Jurkat, Clone E6-1 (cell line): ENCODE measurements at places on chromosomes 1 and 21.
A peak's percentile ranks its signal among the peaks of the same experiment; 100 is the strongest.

DNA sequence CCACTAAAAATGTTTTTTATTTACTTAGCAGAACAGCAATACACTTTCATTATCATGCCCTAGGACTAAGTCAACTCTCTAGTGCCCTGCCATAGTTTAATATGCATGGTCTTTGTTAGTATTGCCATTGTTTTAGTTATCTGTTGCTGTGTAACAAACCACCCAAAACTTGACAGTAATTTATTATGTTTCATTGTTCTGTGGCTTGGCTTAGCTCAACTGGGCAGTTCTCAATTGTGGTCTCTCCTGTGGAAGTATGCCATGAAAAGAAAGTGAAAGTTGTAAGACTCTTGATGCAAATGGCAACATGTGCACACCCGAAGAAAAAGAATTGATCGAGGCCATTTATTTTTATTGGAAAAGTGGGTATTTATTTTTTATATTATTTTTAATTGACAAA is 206.3 kb upstream of the KCTD3 start:
- DNase-seq = no peak

GRCh38 chr1:54671985-54672608 is 30.5 kb downstream of the MROH7 start:
- peak; percentile 80 for DNase-seq

DNA sequence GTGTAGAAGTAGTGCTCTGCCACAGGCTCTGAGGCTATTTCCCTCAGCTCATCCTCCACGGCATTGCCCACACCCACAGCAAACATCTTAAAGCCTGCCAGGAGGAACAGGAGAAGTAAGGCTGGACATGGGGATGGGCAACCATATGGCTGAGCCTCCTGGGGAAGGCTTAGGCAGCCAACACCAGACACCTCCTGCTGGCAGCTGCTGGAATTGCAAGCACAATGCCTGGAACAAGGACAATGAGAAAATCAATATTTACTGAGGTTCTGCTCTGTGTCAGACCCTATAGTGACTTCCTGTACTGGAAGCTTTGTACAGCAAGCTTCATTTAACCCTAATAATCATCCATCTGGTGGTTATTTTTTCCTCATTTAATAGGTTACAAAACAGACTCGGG is 8.2 kb downstream of the MATN1 start:
- no peak for DNase-seq

GRCh38 chr1:183995322-183996039 is 42.0 kb downstream of the COLGALT2 start:
- DNase-seq = no peak

DNA sequence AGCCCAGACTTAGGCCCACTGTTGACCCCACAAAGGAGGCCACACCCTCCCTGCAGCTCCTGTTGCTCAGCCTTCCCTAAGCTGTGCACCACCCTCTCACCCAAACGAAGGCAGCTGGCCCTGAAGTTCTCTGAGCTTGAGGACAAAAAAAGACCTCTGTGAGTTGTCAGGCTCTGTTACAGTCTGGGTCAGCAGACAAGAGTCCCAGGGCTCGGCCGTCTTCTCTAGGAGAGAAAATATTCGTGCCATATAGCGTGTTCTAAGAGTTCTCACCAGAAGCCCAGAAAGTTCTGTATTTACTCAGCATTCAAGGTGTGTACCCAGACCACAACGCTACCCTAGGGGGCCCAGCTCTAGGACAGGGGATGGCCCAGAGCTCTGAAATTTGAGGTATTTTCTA is 25.5 kb upstream of the LYST start:
- DNase-seq = no peak

DNA sequence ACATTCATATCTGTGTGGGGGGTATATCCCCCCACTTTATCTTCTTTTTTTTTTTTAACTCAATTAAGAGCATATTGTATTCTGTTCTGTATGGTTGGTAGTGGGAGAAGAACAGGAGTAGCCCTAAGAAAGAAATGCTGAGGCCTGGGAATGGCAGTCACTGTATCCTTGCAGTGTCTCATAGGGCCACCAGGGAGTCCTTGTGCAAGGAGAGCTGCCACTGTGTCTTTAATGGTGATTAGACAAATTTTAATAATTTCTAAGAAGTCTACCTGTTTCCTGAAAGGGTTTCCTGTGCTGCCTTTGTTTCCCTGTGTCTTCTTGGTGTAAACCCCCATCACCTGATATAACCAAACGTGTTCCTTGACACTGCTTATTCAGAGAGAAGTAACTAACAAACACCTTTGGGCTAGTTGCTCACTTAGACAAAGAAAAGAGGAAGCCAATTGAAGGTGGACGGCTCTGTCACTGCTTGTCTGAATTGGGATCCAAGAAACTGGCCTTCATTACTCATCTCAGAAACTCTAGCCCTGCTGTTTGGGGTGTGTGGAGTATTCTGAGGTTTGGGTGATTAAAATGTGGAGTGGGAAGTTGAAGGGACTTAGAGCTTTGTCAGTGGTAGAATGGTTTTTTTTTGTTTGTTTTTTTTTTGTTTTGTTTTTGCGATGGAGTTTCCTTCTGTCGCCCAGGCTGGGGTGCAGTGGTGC is 15.2 kb downstream of the GIPC2 start:
- no peak for DNase-seq

DNA sequence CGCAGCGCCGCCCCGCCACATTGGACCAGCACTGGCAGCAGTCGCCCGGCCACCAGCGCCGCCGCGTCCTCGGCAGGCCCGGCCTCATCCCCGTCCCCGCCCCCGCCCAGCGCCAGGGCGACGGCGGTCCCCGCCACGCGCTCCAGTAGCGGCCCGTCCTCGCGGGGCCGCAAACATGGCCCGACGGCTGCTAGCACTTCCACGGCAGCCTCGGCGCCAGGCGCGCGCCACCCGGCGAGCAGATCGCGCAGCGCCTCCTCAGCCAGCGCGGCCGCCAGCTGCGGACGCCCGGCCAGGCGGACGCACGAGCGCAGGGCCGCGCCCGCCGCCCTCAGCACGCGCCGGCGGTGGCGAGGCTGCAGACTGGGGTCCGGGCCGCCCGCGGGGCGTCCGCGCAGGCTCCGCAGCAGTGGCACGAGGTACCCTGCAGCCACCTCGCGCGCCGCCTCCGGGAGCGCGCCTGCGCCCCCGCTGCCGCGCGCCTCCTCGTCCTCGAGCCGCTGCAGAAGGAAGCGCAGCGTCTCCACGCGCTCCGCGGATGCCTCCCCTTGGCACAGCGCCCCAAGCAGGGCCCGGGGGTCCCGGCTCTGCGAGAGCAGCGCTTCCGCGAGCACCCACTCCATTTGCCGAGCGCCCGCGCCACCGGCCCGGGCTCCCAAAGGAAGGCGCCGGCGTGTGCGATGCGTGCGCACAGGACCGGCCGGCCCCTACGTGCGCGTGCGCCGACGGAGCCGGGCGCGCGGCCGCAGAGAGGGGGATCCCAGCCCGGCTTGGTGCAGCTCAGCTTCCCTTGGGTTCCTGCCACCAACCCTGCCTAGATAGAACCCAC is at the start of gene TARBP1:
TARBP1 (minus strand) TSS at position 699 of the 829 bp plus-strand sequence; CDS start at position 623, 76 bp downstream.
- peak; percentile 60 for DNase-seq

DNA sequence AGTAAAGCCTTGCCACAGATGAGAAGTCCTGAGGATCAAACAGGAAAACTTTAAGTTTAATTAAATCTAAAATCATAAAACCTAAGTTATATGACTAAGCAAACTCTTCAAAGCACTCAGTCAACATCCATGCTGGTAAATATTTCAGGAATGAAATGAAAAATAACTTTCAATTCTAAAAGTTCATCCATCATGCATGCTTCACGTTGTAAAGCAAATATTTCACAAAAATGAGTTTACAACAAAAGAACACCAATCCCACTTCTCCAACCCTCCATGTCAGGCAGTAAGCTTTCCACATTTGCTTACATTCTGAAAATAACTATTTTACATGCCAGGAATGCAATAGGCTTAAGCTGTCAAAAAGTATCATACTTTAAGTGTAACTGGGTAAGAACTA is 16.8 kb downstream of the APP start:
- no peak for DNase-seq

DNA sequence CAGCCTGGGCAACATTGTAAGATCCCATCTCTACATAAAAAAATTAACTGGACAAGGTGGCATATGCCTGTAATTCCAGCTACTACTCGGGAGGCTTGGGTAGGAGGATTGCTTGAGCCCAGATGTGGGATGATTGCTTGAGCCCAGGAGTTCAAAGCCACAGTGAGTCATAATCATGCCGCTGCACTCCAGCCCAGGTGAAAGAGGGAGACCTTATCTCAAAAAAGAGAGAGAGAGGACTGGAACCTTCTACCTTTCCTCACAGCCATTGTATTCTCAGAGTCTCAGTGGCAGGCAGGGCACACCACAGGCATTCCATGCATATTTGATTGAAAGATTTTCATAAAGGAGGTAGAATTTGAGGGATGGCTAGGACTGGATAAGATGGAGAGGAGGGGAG is 78.4 kb downstream of the KIF14 start:
- DNase-seq = no peak

DNA sequence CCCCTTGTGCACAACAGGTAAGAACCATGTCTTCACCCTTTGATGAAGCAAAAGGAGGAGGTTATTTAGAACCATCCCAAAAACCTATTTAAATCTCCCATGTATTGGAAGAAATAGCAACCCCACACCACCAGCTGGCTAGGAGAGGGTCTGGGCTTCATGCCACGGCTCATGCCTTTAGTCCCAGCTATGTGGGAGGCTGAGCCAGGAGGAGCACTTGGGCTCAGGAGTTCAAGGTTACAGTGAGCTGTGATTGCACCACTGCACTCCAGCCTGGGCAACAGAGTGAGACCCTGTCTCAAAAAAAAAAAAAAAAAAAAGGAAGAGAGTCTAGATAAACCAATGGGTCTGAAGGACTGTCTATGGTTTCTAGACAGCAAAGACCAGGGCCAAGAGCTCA is 197.9 kb upstream of the COA6 start:
- no peak for DNase-seq

DNA sequence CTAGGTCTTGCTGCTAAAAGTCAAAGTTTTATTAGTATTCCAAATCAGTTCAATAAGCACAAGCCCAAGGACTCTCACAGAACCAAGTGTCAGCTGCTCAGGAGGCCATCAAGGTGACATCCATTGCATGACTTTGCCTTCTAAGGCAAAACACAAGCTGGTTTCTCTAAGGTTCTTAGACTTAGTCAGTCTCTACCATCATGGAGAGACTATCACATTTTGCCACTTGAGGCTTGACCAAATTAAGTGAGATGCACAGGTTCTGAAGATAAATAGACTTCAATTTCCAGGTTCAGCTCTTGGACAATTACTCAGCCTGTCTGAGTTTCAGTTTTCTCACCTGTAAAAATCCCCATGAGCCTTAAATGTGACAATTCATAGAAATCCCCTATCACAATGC is 29.0 kb downstream of the TRIT1 start:
- no peak for DNase-seq

DNA sequence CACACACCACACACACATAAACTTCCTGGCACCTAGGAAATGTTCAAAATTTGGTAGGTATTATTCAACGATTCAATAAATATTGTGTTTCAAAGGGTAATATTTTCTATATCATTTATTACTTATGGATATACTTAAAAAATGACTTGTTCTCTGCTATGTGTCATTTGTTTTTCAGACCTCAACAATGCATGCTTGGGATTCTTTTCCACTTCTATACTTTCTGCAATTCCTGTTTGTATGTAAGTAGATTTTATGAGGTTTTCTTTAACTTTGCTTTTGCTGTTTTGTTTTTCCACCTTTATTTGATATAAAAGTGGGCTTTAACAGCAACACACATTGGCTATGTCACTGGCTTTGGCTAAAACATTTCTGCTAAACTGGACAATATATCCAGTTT is 3.5 kb downstream of the CEP170 start:
- DNase-seq = no peak

DNA sequence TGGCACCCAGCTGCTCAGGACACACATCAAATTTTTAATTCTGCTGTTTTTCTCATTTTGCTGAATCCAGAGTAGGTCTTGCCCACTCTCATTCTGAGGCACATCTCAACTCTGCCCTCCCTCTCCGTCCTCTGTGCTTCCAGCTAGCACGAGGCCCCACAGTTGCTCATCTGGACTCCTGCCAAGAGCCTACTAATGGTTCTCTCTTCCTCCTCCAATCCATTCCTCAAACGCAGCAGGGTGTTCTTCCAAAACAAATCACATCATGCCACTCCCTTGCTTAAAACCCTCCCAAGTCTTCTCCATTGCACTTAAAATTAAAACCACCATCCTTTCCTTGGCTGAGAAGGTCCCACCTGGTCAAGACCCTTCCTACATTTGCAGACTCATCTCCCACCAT is 49.8 kb upstream of the SCAF4 start:
- no peak for DNase-seq

DNA sequence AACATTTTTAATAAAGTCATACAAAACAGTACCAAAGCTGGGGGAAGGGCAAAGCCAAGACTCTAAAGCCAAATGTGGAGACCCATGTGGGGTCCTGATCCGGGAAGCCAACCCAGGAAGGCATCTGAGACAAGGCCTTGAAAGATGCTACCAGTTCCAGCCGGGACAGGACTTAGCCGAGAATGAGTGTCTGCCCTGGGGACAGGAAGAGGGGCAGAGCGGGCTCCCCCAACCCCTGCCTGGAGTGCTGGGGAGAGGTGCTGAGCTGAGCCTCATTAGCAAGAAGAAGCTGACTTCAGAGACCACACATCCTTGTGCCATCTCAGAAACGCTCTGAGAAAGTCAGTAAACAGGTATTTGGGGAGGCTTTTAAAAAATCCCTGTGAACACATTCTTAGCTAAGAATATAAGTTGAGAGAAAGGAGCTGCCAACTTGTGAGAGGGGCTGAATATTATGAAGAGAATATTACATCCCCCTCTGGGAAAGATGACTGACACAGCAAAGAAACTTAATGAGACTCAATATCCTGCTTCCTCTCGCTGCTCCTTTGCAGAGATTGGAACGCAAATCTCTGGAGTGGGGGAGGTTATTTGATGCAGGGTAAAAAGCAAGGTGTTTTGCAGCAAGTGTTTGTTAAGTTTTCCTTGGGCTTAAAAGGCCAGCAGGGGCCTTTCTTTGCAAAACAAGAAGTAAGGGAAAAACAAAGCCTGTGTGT is 103.3 kb upstream of the KCND3 start:
- DNase-seq = no peak

DNA sequence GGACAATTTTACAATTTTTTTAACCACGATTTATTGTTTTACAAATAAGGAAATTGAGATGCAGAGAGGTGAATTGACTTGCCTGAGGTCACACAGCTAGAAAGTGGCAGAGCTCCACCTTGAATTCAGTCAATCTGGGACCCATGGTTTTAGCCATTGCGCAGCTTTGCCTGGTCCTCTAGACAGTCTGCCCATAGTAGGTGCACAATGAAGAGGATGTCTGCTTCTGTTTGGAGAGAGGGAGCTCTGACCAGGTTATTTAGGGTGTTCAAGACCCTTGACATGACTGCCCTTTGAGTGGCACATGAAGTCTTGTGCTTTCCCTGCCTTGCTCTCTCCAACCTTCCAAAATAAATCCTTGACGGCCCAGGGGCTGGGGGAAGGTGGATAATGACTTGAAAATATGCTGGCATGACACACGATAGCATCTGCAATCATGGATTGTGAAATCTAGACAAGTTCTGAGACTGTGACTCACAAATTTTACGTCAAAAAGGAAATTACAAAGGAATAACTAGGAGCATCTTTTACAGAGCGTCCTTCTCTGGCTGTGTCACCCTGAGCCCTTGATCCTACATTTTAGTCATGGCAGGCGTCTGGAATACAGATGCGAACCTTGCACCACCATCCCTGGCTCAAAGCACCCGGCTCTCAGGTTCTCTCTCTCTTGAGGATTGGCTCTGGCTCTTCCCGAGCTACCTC is 26.2 kb upstream of the ID3 start:
- no peak for DNase-seq

- no peak for DNase-seq
These were observed 36.7 kb upstream of the PDC start for GRCh38 chr1:186497651-186498050.

GRCh38 chr1:92425617-92426016 is 61.1 kb downstream of the GFI1 start:
- no peak for DNase-seq

GRCh38 chr1:225998560-225999226 is 450 bp downstream of the SDE2 start:
- DNase-seq = no peak
